ENCODE measurements at places on chromosomes 11 and 22.

- no peak for DNase-seq
Observed at GRCh38 chr11:117490911-117491310, 163.3 kb downstream of the CEP164 start.

GRCh38 chr11:84260862-84261261 is 974.7 kb upstream of the CCDC90B start:
- no peak for DNase-seq

- no peak for DNase-seq
Observed at GRCh38 chr11:132496341-132496740, 1036.0 kb downstream of the OPCML start.

GRCh38 chr11:29432719-29433325 is 584.0 kb downstream of the KCNA4 start:
- no peak for DNase-seq

GRCh38 chr11:64342869-64343745 is 3.1 kb downstream of the CCDC88B start:
- no peak for DNase-seq

DNA sequence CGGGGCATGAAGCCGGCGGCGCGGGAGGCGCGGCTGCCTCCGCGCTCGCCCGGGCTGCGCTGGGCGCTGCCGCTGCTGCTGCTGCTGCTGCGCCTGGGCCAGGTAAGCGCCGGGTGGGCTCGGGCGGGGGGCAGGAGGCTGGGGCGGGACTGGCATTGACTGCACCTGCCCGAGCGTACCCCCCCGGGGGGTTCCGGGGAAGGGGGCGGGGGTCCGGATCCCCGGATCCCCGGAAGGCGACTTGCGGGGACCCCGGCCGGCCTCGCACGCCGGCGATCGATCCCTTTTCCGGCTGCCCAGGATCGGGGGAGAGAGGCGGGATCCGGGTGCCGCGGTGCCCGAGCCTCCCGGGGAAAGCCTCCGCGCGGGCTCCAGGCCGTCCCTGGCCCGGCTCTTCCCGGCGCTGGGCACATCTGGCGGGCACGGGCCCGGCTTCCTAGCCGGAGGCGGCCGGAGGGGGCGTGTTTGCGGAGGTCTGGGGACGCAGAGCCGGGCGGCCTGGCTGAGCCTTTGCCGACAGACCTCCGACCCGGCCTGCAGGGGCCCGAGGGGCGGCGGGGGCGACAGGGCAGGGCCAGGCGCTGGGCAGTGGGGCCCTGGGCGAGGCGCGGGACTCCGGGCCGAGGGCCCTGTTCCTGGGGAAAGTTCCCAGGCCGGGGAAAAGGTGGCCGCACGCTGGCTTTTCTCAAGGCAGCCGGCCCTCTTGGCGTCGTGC is 705 bp downstream of the PTPRJ start:
- no peak for DNase-seq

- DNase-seq, result no peak
Observed at GRCh38 chr11:112836256-112836602, 125.0 kb upstream of the NCAM1 start.

- no peak for DNase-seq
Observed at GRCh38 chr22:21568347-21569075, 997 bp downstream of the UBE2L3 start.

DNA sequence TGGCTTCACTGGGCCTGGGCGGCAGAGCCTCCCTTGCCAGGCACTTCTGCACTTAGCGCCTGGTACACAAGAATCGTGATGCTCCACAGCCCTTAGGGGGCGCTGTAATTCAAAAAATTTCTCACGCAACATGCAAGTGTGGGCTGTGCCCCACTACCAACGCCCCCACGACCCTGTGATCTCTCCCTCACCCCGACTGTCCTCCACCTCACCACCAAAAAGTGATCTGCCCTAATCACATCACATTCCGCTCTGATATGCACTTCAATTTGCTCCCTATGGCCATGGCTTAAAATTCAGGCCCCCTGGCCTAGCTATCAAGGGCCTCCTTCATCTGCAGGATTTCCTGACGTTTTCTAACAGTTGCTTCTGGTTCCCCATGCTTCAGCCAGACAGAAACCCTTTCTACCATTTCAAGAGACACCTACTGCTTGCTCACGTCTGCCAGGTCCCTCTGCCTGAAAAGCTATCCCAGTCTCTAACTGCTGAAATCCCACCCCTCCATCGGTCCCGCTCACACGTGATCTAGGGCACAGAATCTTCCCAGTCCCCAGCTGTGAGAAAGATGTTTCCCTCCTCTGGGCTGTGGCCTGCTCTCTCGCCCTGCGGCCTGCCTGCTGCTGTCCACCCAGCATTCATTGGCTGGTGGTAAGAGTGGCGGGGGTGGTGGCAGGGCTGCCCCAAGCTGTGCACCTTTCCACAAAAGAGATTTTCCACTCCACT is 27.9 kb upstream of the LRRC32 start:
- DNase-seq, result no peak

DNA sequence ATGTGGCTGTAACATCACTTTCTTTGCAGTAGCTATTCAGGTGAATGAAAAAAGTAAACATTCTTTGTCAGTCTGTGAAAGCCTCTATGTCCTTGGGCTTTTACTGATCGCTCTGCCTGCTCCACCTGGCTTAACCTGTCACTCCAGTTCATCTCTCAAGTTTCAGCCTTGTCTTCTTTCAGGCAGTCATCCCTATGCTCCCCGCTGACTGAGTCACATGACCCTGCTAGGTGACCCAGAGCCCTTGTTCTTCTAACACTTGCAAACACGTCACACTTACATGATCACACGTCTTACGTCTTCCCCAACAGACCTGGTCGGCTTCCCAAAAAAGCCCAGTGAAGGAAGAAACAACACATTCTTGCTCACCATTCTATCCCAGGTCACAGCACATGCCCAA is 499.3 kb upstream of the TENM4 start:
- DNase-seq, result no peak

GRCh38 chr11:59900366-59901126 is 22.0 kb downstream of the OOSP3 start:
- DNase-seq, result no peak

DNA sequence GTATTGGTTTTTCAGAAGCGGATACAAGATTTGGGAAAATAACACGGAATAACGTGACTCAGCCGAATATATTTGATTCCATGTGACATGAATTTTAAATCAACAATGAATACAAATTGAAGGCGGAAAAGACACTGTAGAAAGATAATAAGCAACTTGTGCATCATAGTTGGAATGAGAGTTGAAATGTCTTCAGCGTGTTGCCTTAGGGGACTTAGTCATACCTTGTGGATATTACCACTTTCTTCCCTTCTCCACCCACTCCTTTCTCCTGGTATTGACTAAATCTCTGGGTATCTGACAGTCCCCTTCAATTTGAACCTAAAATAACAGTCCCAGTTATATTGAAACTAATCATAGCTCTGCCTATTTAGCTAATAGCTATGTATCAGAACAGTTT is 2373.1 kb upstream of the RAG2 start:
- no peak for DNase-seq

DNA sequence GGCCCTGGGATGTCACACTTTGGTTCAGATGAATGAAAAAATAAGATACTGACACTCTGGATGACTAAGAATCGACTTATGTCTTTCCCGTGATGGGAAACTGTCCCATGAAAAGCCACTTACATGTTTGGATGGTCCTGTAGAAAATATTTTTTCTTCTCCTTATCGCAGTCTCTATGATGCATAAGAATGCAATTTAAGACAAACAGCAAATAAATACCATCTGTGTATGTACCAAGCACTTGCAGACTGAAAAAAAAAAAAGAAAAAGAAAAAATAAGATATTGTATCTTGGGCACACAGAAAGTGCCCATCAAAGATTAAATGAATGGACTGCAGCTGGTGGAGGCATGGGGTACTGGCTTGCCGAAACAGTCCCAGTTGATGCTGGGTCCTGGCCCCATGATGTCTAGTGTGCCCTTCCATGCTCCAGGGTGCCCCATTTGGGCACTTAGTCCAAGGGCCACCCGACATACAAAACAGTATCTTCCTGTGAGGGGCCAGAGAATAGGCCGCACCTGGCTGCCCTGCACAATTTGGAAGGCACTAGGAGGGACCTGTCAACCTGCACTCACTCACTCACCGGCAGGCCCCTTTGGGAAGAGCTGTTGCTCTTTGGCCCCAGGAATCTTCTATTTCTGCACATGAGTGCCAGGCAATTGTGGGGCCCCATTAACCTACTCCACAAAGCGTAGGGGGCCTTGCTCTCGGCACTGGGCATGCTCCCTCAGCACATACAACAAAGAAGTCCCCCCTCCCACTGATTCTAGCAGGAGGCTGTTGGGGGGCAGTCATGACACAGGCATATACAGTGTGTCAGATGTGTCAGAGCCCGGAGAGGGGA is 2.5 kb upstream of the ZBED4 start:
- no peak for DNase-seq

DNA sequence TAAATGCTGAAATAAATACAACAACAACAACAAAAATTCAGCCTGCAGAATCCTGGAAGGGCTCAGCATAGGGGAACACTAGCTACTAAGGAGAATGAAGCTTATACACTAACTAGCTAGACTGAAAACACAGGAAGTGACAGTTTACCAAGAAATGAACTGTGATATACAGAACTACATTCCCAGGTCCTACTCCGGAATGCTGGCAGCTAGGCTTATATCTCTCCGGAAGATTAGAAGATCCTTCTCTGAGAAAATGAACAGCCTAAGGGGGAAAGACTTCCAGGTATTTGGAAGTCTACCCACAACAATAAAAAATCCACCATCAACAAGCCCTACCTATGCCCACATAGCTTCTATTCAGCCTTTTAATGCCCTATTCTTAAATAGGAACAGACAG is 31.0 kb downstream of the CCDC34 start:
- no peak for DNase-seq

DNA sequence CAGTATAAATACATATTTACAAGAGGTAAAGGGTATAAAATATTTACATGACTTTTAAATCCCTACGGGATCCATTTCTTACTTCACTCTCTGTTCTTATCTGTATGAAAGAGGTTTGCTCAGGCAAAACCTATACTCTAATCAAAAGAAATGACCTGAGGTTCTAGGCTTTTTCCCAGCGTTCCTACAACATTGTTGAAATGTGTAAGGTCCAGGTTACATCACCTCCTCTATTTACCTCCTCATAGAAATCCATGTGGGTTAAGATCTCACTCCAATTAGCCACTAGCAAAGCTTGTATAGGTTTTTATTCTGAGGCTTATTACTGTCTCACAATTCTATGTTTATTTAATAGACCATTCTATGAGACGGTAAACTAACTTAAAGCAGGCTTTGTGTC is 12.0 kb upstream of the OR51L1 start:
- DNase-seq, result no peak

DNA sequence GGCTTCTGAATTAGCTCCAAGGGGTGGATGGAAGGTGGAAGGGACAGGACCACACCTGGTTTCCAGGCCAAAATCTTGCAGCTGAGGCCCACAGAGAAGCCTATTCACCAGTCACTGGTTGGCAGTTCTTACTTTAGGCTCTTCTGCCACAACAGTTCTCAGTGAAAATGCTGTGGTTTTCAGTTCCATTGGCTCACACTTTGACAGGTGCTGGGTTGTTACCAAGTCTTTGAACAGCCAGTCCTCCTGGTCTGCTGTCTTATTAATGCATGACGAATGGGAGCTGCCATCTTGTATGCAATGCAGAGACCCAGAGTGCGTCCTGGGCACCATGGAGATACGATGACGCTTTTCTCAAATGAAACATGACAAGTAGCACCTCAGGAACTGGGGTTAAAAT is 232.0 kb upstream of the ZBED5 start:
- no peak for DNase-seq

- DNase-seq, result no peak
Observed at GRCh38 chr11:56783448-56784041, 35.0 kb upstream of the OR9G4 start.

- no peak for DNase-seq
Observed at GRCh38 chr11:96758957-96759356, 369.1 kb downstream of the JRKL start.

DNA sequence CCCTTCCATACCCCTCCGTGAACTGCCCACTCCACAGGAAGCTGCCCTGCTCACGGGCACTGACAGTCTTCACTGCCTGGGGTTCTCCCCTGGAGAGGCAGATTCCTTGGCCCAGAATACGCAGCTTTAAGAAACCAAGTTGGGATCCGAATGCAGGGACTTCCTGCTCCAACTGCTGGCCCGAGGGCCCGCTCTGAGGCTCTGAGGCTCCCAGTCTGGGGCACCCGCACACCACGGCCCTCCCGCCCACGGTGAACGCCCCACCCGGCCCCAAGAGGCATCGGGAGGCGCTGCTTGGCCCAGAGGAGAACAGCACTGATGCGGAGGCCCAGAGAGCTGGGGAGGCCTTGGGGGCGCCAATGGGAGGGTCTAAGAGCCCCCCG is 42.3 kb downstream of the IGF2 start:
- no peak for DNase-seq

DNA sequence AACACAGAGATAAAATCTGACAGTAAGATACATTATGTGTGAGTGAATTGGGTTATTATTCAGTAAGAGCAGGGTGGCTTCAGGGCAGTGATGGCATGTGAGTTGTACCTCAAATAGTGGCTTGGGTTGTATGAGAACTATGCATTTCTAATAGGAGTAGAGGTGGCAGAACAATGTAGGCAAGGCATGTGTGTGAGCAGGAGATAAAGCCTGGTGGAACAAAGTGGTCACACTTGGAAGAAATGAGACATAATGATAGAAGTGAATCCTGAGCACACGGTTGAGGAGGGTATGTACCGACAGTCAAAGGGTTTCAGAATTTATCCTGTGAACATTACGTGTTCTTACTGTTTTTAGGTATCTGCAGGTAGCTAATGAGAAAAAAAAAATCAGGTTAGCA is 159.3 kb downstream of the CASP12 start:
- no peak for DNase-seq

- DNase-seq, result peak; percentile 19
Observed at GRCh38 chr22:22752556-22753477, 108.4 kb downstream of the GGTLC2 start.

DNA sequence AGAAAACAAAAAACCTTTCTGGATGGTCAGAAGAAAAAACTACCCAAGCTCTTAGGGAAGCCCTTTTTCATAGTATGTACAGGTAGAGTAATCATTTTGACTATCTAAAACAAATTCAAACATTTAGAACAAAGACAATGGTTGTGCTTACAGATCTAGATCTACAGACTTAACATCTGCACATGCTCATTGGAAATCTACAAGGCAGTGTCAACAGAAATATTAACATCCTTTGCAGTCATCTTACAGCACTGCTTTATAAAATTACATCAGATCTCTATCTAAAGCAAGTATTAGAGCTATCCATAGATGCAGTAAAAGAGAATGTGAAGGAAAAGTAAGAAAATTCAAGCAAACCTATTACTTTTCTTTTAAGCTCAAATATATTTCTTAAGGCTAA is 110.3 kb downstream of the CADM1 start:
- no peak for DNase-seq

- DNase-seq, result no peak
Observed at GRCh38 chr11:93744669-93745004, 3.2 kb downstream of the C11orf54 start.

DNA sequence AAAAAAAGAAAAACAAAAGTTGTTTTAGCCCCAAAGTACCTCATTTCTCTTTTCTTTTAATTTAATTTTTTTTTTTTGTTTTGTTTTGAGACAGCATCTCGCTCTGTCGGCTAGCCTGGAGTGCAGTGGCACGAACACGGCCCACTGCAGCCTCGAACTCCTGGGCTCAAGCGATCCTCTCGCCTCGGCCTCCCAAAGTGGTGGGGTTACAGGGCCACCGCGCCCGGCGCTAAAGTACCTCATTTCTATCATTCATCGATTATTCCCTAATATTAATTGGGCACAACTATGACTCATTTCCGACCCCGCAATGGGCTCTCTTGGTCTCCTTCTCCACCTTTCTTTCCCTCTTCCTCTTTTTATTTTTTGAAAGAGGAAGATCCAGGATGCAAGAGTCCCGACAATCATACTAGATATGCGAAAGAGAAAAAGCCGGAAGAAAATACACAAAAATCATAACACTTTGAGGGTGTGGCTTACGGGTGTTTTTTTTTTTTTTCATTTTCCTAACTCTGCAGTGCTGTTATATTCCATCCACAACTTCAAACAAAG is 475 bp upstream of the AIP start:
- no peak for DNase-seq

All from activated effector memory CD4-positive, alpha-beta T cell treated with Interleukin-2 at 50 U/mL for 16 hours (primary cell).